ENCODE measurements at places on chromosomes 12 and 14. TPM values are rescaled to one million over a fixed set of nuclear protein-coding genes. Genes with fewer than 3 reads are reported as not detected.

- DNase-seq, result no peak
- no peaks in the 10 kb centered on the region for H3K4me1 ChIP-seq
- H3K27ac ChIP-seq, result no peak overlapping the region
- H3K27me3 ChIP-seq, result no peaks in the 10 kb centered on the region
- no peaks in the 10 kb centered on the region for H3K36me3 ChIP-seq
Measured at GRCh38 chr12:91985002-91985787, 160.5 kb downstream of the BTG1 start.

GRCh38 chr12:54407183-54407905 is 11.7 kb downstream of the ITGA5 start:
- peaks cover under 1% of the 10 kb centered on the region for H3K4me1 ChIP-seq
- DNase-seq, result no peak
- H3K36me3 ChIP-seq, result no peaks in the 10 kb centered on the region

DNA sequence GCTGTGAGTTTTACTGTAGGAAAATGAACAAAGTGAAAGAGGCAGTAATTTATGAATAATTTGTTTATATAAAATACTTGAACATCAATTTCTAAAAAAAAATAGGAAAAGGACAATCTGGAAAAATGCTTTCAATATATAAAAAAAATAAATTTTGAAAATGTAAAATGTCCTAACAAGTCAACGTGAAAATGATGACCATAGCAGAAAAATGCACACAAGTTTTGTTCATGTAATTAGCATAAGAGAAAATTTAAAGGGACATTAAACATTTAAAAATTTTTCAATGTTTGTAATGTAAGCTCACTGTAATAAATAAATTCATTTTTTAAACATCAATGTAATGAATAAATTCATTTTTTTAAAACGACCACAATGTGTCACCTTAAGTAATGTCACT is 214.8 kb upstream of the ATXN7L3B start:
- H3K27me3 ChIP-seq, result no peaks in the 10 kb centered on the region
- no peaks in the 10 kb centered on the region for H3K4me1 ChIP-seq
- no peaks in the 10 kb centered on the region for H3K36me3 ChIP-seq

- H3K27ac ChIP-seq, result no peak overlapping the region
- H3K27me3 ChIP-seq, result no peaks in the 10 kb centered on the region
- no peaks in the 10 kb centered on the region for H3K36me3 ChIP-seq
- H3K4me3 ChIP-seq, result no peak overlapping the region
- H3K4me1 ChIP-seq, result no peaks in the 10 kb centered on the region
Measured at GRCh38 chr12:89935850-89936249, 227.2 kb upstream of the ATP2B1 start.

DNA sequence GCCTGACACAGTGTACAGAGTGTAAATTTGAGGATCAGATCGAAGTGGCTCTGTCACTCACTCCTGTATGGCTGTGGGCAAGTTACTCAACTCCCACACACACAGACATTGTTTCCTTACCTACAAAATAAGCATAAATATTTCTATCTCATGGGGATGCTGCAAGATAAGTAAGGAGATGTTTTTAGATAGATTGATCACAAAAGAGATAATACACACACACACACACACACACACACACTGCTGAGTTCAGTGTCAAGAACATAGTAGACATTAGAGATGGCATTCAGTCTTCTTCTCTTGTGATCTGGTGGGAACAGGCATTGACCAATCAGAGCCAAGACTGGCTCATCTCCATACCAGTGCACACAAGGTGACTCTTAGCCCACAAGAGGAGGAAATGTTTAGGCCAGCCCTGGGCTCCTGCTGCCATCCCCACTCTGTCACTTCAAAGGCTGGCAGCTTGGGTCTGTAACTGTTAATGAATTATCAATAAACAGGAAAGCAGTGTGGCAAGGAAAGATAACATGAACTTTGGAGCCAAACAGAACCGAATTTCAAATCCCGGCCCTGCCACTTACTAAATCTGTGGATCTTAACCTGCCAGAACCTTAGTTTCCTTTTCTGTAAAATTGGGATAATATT is 3.4 kb upstream of the RNASE8 start:
- DNase-seq, result no peak
- H3K4me1 ChIP-seq, result no peaks in the 10 kb centered on the region
- no peaks in the 10 kb centered on the region for H3K27me3 ChIP-seq

DNA sequence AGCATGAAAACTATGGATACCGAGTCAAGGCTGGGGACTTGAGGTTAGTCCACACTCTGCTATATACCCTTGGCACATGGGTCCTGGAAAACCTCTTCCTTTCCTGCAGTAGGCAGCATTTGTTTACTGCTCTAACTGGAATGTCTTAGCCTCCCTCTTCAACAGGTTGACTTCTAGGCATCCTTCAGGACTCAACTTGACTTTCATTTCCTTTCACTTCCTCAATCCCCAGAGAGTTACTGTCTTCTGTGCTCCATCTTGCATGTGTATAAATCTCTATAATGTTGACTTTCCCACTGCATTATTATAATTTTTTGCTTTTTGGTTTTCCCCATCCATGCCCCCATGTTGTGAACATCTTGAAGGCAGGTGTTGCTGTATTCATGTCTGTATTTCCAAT is 107.9 kb downstream of the VRK1 start:
- no peak overlapping the region for H3K4me3 ChIP-seq
- no peak for DNase-seq
- no peaks in the 10 kb centered on the region for H3K36me3 ChIP-seq
- no peak overlapping the region for H3K27ac ChIP-seq
- H3K27me3 ChIP-seq, result no peaks in the 10 kb centered on the region
- no peaks in the 10 kb centered on the region for H3K4me1 ChIP-seq

DNA sequence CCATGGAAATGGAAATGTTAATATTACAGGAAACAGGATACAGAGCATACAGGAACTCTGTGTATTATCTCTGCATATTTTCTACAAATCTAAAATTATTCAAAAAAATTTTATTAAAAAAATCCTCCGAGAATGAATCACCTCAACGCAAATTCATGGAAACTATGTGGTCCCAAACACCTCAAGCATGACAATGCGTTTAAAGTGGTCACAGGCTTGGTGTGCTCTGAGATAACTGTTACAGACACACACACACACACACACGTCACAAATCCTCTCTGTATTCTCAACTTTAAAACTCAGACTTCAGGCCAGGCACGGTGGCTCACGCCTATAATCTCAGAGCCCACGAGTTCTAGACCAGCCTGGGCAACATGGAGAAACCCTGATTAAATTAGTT is 45.3 kb upstream of the MTERF2 start:
- H3K4me3 ChIP-seq, result no peak overlapping the region
- DNase-seq, result no peak
- H3K27me3 ChIP-seq, result no peaks in the 10 kb centered on the region
- H3K4me1 ChIP-seq, result peaks cover 2% of the 10 kb centered on the region

The PLA2G1B gene
- total RNA-seq, result not detected
